ENCODE measurements at places on chromosomes 5 and 9. TPM values are rescaled to one million over a fixed set of nuclear protein-coding genes. Genes with fewer than 3 reads are reported as not detected.

GRCh38 chr9:107020040-107020530, 157.1 kb downstream of the ZNF462 start:
- DNase-seq: no peak

DNA sequence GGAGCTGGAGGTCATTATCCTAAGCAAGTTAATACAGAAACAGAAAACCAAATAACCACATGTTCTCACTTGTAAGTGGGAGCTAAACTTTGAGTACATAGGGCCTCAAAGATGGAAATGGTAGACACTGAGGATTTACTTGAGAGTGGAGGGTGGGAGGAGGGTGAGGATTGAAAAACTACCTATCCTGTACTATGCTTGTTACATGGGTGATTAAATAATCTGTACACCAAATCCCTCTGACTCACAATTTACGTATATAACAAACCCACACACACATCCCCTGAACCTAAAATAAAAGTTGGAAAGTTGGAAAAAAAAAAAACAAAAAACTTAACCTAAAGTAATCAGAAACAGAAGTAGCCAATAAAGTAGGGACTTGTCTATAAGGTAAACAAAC, 48.8 kb upstream of the LARP1 start:
- no peak for DNase-seq

DNA sequence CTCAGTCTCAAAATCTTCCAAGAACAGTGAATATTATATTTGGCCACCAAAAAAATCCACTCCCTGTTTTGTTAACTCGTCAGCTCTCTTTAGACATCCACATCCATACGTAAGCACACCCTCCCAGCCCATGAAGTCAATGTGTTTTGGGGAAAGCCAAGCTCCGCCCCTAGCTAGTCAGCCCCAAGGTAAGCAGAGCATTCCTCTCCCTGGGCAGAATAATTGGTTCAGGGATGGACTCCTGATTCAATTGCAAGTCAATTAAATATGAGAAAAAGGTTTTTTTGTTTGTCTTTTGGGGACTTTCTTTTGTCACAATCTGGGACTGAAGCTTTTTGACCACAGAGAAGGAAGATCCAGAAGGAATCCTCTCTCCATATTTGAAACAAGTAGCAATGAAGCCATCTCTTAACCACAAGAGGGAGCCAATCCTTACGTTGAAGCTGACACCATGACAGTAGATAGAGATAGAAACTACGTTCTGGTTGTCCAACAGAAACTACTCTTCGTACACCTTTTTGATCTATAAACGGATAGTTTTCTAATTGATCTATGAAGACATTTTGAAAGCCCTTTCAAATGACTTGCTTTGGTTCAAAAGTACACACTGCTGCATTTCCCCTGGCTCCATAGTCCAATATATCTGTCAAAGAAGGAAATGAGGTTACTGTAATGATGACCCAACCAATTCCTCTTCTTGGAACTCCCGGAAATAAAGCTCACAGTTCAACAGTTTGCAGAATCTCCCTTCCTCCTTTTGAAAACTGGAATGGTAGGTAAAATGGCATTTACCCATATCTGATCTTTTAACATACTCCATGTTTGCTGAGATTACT, 166.4 kb downstream of the TLE1 start:
- peak; percentile 25 for DNase-seq

DNA sequence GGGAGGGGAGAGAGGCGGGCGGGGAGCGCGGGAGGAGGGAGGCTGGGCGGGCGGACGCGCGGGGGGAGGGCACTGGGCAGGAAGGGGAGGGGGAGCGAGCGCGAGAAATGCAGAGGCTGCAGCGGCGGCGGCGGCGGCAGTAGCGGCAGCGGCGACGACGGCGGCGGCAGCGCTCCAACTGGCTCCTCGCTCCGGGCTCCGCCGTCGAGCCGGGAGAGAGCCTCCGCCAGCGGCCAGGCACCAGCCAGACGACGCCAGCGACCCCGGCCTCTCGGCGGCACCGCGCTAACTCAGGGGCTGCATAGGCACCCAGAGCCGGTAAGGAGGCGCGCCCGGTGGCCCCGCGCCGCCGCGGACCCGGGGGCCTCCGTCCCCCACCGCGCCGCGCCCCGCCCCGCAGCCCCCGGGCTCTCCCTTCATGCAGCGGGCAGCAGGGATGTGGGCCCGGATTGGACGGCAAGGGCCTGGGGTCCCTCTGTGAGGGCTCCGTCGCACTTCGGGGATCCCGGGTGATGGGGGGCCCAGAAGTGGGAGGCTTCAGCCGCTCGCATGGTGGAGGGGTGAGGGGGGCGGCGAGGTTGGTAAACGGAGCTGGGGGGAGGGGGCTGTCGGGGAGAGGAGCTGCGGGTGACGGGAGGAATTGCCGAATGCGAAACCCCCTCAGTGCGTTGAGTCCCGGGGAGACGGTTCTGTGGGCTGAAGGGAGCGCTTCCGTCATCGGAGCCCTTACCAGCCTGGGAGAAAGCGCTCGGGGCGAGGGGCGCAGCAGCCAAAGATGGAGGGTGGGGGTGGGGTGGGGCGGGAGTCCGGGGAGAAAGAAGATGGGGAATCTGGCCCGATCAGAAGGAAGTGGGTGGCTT, at the start of gene BASP1:
Gene BASP1, plus strand, starts transcription at position 139 of the 860 bp plus-strand sequence. CDS start 57,586 bp downstream, outside the sequence.
- DNase-seq: peak; percentile 73

- DNase-seq: peak; percentile 74
Observed at GRCh38 chr9:83920469-83920926, 734 bp downstream of the KIF27 start.

DNA sequence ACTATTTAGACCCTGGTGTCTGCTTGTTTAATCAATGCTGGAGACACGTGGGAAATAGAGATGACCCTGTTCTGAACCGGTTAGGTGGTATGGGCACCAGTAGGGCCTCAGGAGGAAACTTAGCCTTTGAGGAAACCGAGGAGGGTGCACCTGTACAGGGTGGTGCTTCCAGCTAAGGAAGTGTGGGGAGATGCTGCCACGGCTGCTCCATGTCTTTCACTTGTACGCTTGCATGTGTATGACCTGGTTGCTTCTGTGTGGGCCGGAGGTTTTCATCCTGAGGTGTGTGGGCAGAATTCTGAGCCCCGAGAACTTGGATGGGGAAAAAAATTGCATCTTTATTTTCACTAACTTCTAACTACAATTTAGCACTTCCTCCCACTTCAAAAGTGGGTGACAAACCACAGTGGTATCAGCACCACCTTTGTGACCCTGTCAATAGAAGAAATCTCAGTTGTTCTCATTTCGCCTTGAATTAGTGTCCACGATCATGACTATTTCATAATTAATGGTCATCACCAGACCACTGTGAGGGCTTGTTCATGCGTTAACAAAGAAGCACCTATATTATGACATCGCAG, 99.8 kb upstream of the SPATA31C2 start:
- DNase-seq: no peak

DNA sequence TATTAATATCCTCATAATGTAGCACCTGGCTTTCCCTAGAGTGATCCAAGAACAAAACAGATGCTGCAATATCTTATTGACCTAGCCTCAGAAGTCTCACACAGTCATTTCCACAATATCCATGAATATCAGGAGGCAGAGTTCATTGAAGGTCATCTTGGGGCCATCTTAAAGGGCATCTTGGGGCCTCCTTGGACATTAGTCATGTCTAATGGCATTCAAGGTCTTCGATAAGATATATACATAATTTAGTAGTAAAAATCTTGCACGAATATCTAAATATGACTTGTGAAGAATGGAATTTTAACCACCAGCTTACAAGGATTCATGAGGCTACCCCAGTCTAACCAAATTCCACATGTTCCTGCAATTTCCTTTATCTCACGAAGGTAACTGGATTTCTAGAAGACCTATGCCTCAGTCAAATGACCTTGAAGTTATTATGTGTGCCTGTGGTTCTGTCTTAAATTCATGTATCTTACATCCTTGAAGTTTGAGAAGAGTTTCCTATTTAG, 163.6 kb upstream of the SPEF2 start:
- DNase-seq: no peak

DNA sequence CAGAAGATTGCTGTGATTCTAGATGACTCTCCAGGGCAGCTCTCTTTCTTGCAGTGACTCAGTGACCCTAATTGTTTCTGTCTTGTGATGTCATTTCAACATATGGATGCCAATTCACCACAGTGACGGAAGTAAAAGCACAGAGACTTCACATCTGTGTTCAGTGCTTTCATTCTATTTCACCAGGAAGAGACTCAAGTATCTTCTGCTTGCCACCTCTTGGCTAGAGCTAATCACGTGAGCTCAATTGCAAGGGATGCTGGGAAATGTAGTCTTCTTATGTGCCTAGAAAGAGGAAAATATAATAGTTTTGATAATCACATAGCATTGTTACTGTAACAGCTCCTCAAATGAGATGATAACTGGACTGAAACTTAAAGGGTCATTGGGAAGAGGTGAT, 453.3 kb upstream of the KLF4 start:
- DNase-seq: no peak

The ERCC8 gene
- total RNA-seq: 19.5 TPM

The GABRA1 gene
- not detected for total RNA-seq

The HRH2 gene
- not detected for total RNA-seq

The ZNF366 gene
- total RNA-seq: not detected
